ENCODE measurements at places on chromosomes 7 and 10. TPM values are rescaled to one million over a fixed set of nuclear protein-coding genes. Genes with fewer than 3 reads are reported as not detected.

AEBP1 gene
- total RNA-seq: 74.0 TPM

VSTM2A gene
- total RNA-seq: not detected

DNA sequence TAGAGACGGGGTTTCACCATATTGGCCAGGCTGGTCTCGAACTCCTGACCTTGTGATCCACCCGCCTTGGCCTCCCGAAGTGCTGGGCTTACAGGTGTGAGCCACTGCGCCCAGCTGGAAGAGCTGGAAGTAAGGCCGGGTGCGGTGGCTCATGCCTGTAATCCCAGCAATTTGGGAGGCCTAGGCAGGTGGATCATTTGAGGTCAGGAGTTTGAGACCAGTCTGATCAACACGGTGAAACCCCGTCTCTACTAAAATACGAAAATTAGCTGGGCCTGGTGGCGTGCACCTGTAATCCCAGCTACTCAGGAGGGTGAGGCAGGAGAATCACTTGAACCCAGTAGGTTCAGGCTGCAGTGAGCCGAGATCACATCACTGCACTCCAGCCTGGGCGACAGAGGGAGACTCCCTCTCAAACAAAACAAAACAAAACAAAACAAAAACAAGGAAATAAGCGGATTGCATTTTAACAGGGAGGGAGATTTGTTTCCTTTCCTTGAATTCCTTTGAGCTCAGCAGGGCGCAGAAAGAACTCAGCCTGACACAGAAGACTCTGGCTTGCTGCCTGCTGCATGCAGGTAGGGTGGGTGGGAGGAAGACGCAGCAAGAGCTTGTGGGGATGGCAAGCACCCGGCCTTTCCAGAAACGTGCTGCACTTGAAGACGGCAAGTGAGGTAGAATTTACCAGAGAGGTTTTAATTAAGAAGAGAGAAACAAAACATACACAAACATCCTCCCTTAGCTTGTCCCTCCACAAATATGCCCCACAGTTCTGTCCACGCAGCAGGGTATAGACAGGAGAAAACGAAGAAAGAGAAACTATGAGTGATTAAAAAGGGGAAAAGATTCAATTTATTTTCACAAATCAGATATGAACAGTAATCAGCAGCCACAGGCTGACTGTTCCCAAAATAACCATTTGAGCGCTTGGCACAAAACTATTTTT lies 148.0 kb downstream of the RNF216 start:
- H3K27ac ChIP-seq: peak overlapping the region; percentile 93
- peaks cover 80% of the 10 kb centered on the region for H3K4me1 ChIP-seq
- H3K4me3 ChIP-seq: no peak overlapping the region
- peak; percentile 53 for DNase-seq
- H3K27me3 ChIP-seq: no peaks in the 10 kb centered on the region

- H3K4me3 ChIP-seq: no peak overlapping the region
- no peaks in the 10 kb centered on the region for H3K36me3 ChIP-seq
- H3K27ac ChIP-seq: no peak overlapping the region
- H3K27me3 ChIP-seq: no peaks in the 10 kb centered on the region
Observed at GRCh38 chr7:91685544-91685943, 195.0 kb downstream of the MTERF1 start.

DNA sequence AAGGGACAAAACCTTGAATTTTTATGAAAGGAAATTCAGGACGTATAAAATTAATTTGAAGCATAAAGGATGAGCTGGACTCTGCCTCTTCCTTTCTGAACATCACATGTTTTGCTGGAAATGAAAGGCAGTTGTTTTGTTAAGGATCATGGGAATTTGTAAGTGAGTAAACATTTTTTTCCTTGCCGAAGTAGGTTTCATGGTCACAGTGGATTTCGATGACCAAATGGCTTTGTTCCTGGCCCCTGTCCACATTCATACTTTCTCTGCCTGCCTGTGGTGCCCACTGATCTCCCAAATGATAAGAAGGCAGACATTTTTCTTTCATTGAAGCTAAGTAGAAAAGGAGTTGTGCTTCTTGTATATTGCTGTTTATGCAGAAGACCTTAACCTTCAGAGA lies 104.2 kb downstream of the ARID5B start:
- H3K4me1 ChIP-seq: peaks cover 17% of the 10 kb centered on the region
- peaks cover 7% of the 10 kb centered on the region for H3K36me3 ChIP-seq
- peak overlapping the region; percentile 69 for H3K27ac ChIP-seq
- no peak overlapping the region for H3K4me3 ChIP-seq
- peak; percentile 45 for DNase-seq

DNA sequence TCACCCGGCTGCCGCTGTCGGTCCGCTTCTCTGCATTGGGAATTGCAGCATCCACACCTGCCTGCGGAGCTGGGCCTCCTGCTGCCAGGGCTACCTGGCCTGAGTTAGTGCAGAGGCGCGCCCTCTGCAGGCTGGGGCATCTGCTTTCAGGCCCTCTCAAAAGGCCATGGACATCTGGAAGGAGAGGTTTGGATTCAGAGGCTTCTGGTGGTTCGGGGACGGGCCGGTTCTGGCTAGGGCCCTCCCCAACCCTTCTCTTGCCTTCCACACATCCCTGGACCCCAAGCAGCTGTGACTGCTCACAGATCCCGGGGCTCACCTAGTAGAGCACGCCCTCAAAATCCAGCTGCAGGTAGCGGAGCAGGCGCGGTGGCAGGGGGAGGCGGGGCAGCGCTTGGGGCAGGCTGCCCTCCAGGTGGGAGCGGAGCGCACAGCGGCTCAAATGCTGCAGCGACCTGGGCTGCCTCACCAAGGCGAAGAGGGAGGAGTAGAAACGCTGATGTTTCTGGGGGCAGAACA lies 8.4 kb upstream of the GBX1 start:
- H3K4me3 ChIP-seq: no peak overlapping the region
- H3K36me3 ChIP-seq: no peaks in the 10 kb centered on the region
- H3K27me3 ChIP-seq: peaks cover 33% of the 10 kb centered on the region
- peaks cover 9% of the 10 kb centered on the region for H3K4me1 ChIP-seq
